ENCODE measurements at places on chromosomes 1 and 21.
A peak's percentile ranks its signal among the peaks of the same experiment; 100 is the strongest.

DNA sequence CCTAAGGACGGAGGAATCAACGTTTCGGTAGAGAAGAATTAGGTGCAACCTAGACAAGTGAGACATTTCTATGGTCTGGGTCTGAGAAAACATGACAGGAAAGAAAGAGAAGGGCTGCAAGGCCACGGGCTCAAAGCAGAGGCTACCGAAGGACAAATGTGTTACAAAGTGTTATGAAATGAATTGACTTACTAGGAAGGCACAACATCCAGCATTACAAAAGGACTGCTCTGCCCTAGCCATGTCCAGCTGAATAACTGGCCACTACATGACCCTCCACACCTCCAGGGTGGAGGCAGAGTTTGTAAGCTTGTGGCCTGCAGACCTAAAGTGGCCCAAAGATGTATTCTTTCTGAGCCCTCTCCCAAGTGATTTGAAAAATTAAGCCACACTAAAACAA, 133.6 kb downstream of the GDAP2 start:
- no peaks in the 10 kb centered on the region for H3K36me3 ChIP-seq
- DNase-seq, result no peak
- no peak overlapping the region for H3K27ac ChIP-seq
- H3K4me1 ChIP-seq, result no peaks in the 10 kb centered on the region
- no peaks in the 10 kb centered on the region for H3K27me3 ChIP-seq

- peaks cover 30% of the 10 kb centered on the region for H3K27me3 ChIP-seq
- peak overlapping the region; percentile 93 for H3K27ac ChIP-seq
- peak overlapping the region; percentile 78 for H3K4me3 ChIP-seq
- H3K36me3 ChIP-seq, result peaks cover 21% of the 10 kb centered on the region
- peaks cover 31% of the 10 kb centered on the region for H3K4me1 ChIP-seq
These were observed 383.3 kb downstream of the RRAGC start for GRCh38 chr1:38476111-38476849.

GRCh38 chr1:221724931-221725605, 16.8 kb downstream of the DUSP10 start:
- H3K27me3 ChIP-seq, result peaks cover under 1% of the 10 kb centered on the region
- H3K4me1 ChIP-seq, result 0 out of 2 replicates have a peak, but pooled peaks cover 2% of the 10 kb centered on the region
- DNase-seq, result no peak
- no peak overlapping the region for H3K4me3 ChIP-seq

GRCh38 chr1:29861922-29862321, 625.6 kb downstream of the PTPRU start:
- H3K27me3 ChIP-seq, result no peaks in the 10 kb centered on the region
- DNase-seq, result no peak
- peaks cover 17% of the 10 kb centered on the region for H3K4me1 ChIP-seq
- peaks cover 14% of the 10 kb centered on the region for H3K36me3 ChIP-seq
- no peak overlapping the region for H3K27ac ChIP-seq

- no peak for DNase-seq
- H3K4me3 ChIP-seq, result peak overlapping the region; percentile 82
- H3K27me3 ChIP-seq, result peaks cover 25% of the 10 kb centered on the region
- no peak overlapping the region for H3K27ac ChIP-seq
- H3K36me3 ChIP-seq, result peaks cover 36% of the 10 kb centered on the region
These were observed 1.4 kb upstream of the VANGL1 start for GRCh38 chr1:115640384-115640783.

DNA sequence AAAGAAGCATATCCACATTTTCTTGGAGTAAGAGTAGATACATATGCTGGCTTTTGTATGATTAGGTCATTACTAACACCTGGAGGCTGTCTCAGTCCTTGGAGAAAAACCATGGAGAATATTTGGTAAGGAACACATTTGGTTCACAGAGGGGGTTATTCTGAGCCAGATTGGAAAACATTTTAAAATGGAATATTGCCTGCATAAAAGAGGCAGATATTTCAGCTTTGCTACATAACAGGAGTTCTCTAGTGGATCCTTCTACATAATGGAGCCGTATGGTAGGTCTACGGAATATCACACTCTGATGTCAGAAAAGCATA, 415.1 kb downstream of the ADGRL2 start:
- H3K36me3 ChIP-seq, result no peaks in the 10 kb centered on the region
- no peaks in the 10 kb centered on the region for H3K27me3 ChIP-seq
- peaks cover 6% of the 10 kb centered on the region for H3K4me1 ChIP-seq

- H3K4me3 ChIP-seq, result no peak overlapping the region
- DNase-seq, result no peak
- H3K4me1 ChIP-seq, result peaks cover 20% of the 10 kb centered on the region
These were observed 455.6 kb downstream of the SIPA1L2 start for GRCh38 chr1:232174306-232174705.

GRCh38 chr1:9894115-9894514, 16.0 kb downstream of the CTNNBIP1 start:
- DNase-seq, result no peak
- no peak overlapping the region for H3K4me3 ChIP-seq
- H3K27me3 ChIP-seq, result no peaks in the 10 kb centered on the region
- H3K27ac ChIP-seq, result peak overlapping the region; percentile 62
- no peaks in the 10 kb centered on the region for H3K36me3 ChIP-seq

DNA sequence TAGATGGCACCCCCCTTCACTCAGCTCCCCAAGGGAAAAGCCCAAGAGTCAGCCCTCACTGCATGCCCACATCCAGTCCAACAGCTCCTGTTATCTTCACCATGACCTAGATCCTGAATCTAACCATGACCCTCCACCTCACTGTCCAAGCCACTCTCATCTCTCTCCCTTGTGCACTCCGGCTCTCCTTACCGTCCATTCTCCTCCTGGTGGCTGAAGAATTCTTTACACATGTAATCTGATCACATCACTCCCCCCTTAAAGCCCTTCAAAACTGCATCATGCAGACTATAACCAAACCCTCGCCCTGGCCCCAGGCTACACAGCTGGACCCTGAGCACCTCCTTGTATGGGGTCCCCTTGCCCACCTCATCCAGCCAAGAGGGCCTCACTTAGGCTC, 14.0 kb upstream of the PAQR7 start:
- peaks cover 23% of the 10 kb centered on the region for H3K4me1 ChIP-seq
- H3K36me3 ChIP-seq, result no peaks in the 10 kb centered on the region
- peak; percentile 5 for DNase-seq
- H3K27ac ChIP-seq, result no peak overlapping the region
- no peak overlapping the region for H3K4me3 ChIP-seq

DNA sequence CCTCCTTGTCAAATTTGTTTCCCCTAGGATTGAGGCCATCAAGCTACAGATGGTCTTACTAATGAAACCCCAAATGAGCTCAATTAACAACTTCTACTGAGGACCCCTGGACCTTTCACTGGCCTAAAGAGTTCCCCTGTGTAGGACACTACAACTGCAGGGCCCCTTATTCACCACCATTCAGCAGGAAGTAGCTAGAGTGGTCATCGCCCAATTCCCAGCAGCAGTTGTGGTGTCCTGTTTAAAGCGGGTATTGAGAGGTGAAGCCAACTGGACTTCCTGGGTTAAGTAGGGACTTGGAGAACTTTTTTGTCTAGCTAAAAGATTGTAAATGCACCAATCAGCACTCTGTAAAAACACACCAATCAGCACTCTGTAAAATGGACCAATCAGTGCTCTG, 1466.9 kb downstream of the KCNT2 start:
- no peak overlapping the region for H3K4me3 ChIP-seq
- no peaks in the 10 kb centered on the region for H3K27me3 ChIP-seq
- no peak for DNase-seq
- H3K4me1 ChIP-seq, result no peaks in the 10 kb centered on the region

GRCh38 chr1:161364332-161364731, 3.3 kb downstream of the CFAP126 start:
- H3K36me3 ChIP-seq, result peaks cover 12% of the 10 kb centered on the region
- no peaks in the 10 kb centered on the region for H3K27me3 ChIP-seq
- DNase-seq, result no peak
- no peak overlapping the region for H3K4me3 ChIP-seq
- H3K4me1 ChIP-seq, result peaks cover 13% of the 10 kb centered on the region

GRCh38 chr1:31568895-31569595, 7.3 kb upstream of the TINAGL1 start:
- no peak for DNase-seq
- H3K4me1 ChIP-seq, result peaks cover 7% of the 10 kb centered on the region
- no peaks in the 10 kb centered on the region for H3K36me3 ChIP-seq
- no peak overlapping the region for H3K4me3 ChIP-seq

DNA sequence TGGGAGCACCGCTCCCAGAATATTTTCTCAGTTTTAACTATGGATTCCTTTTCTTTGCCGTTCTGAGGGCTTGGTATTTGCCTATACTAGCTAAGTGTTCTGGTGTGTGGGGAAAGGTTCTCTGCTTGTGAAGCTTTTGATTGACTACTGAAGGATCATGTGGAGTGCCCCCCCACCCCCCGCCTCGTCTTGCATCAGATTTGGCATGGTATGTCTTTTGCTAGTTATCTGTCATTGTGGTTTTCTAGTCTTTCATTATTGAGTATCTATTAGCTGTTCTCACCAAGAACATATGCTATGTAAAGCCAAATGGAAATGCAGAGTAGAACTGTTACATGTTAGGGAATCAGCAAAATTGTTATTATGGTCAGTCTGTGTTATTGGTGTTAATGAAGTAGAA, 58.3 kb downstream of the MACF1 start:
- peak overlapping the region; percentile 92 for H3K27ac ChIP-seq
- peaks cover 3% of the 10 kb centered on the region for H3K36me3 ChIP-seq
- no peaks in the 10 kb centered on the region for H3K27me3 ChIP-seq
- H3K4me1 ChIP-seq, result peaks cover 40% of the 10 kb centered on the region
- H3K4me3 ChIP-seq, result no peak overlapping the region

DNA sequence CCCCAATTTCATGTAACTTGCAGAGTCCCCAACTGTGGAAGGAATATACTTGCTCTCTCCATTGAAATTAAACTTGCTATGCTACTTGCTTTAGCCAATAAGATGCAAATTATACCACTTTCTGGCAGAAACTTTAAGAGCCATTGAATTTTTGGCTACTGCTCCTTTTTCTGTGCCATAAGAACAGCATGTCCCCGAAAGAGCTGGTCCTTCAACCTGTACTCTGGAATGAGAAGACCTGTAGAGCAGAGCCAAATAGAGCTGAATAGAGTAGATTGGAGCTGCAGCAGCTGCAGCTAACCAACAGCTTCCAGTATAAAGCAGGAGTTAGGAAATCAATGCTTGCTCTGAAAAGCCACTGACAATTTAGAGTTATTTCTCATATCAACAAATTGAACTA, 472.3 kb upstream of the B3GALT2 start:
- H3K4me3 ChIP-seq, result no peak overlapping the region
- no peaks in the 10 kb centered on the region for H3K4me1 ChIP-seq
- no peak for DNase-seq
- H3K27me3 ChIP-seq, result no peaks in the 10 kb centered on the region
- no peaks in the 10 kb centered on the region for H3K36me3 ChIP-seq
- H3K27ac ChIP-seq, result no peak overlapping the region

GRCh38 chr1:93865253-93865652, 13.8 kb downstream of the DNTTIP2 start:
- no peaks in the 10 kb centered on the region for H3K4me1 ChIP-seq
- H3K27ac ChIP-seq, result no peak overlapping the region
- peaks cover 23% of the 10 kb centered on the region for H3K36me3 ChIP-seq
- DNase-seq, result no peak
- H3K27me3 ChIP-seq, result no peaks in the 10 kb centered on the region
- H3K4me3 ChIP-seq, result no peak overlapping the region

DNA sequence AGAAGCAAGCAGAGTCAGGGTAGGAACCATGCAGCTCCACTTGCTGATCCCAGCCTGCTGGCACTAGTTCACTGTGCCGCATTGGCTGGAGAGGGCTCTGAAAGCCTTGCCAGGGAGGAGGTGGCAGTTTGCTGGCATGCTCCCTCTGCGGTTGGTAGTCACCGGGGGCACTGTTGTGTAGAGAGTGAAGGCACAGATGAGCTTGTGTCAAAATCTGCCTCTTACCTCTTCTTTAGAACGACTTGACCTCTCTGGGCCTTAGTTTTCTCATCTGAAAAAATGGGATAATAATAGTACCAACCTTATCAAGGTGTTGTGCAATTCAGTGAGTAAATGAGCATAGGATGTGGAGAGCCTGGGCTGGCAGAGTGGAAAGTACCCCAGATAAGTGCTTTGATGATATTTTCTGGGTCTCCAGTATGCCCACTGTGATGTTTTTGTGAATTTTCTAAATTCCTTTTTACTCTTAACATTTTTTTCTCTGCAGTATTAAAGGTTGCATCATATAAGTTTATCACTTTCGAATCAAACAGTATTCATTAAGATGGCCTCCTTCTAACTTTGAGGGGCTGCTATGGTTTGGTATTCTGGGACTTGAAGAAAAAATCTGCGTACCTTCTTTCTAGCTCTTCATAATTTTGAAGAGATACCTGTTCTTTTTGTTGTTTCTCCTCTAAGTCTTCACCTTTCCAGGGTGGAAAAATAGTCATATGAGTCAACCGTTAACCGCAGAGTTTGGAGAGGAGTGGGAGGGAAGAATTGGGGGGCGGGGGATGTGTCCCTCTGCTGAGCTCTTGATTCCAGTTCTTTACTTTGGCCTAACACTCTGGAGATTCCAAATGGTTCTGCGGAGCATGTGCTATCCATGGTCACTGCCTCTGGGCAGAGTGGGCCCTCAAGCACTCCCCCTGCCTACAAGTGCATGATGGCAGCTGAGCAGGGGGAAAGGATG, 26.8 kb downstream of the SZRD1 start:
- peak overlapping the region; percentile 33 for H3K27ac ChIP-seq
- peaks cover 43% of the 10 kb centered on the region for H3K4me1 ChIP-seq
- no peak overlapping the region for H3K4me3 ChIP-seq
- no peak for DNase-seq

- H3K4me3 ChIP-seq, result no peak overlapping the region
- H3K27ac ChIP-seq, result no peak overlapping the region
- DNase-seq, result no peak
- H3K27me3 ChIP-seq, result no peaks in the 10 kb centered on the region
- no peaks in the 10 kb centered on the region for H3K36me3 ChIP-seq
- 0 out of 2 replicates have a peak, but pooled peaks cover 2% of the 10 kb centered on the region for H3K4me1 ChIP-seq
These were observed 349.1 kb upstream of the FMN2 start for GRCh38 chr1:239742416-239743109.

GRCh38 chr1:8348777-8349472, 31.0 kb downstream of the SLC45A1 start:
- no peak overlapping the region for H3K27ac ChIP-seq
- peak; percentile 86 for DNase-seq
- H3K27me3 ChIP-seq, result no peaks in the 10 kb centered on the region
- no peak overlapping the region for H3K4me3 ChIP-seq
- peaks cover 26% of the 10 kb centered on the region for H3K4me1 ChIP-seq
- peaks cover 5% of the 10 kb centered on the region for H3K36me3 ChIP-seq

DNA sequence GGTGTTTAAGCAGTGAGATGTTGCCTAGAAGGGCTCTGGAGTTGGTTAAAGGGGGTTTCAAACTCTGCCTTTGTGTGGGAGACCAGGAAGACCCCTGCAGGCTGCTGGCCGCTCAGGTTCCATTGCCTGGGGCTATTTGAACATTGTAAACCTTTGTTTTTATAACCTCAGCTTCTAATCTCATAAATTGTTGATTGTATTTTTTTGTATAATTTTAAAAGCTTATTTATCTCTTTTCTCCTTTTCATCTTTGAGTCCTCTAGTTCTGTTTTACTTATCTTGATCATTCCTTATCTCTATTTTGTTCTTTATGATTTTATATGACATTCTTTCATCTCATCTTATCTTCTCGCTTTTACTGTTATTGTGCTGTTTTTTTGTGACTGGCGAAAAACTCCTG, 45.5 kb upstream of the SOX13 start:
- peaks cover 20% of the 10 kb centered on the region for H3K27me3 ChIP-seq
- H3K4me1 ChIP-seq, result peaks cover 30% of the 10 kb centered on the region
- no peak overlapping the region for H3K4me3 ChIP-seq
- DNase-seq, result no peak
